ENCODE measurements at places on chromosomes 2 and 18.

GRCh38 chr18:27860011-27860410 lies 316.9 kb downstream of the CDH2 start:
- H3K4me1 ChIP-seq = no peaks in the 10 kb centered on the region
- no peak for DNase-seq
- H3K36me3 ChIP-seq = no peaks in the 10 kb centered on the region
- no peak overlapping the region for H3K4me3 ChIP-seq
- no peak overlapping the region for H3K27ac ChIP-seq
- no peaks in the 10 kb centered on the region for H3K27me3 ChIP-seq

DNA sequence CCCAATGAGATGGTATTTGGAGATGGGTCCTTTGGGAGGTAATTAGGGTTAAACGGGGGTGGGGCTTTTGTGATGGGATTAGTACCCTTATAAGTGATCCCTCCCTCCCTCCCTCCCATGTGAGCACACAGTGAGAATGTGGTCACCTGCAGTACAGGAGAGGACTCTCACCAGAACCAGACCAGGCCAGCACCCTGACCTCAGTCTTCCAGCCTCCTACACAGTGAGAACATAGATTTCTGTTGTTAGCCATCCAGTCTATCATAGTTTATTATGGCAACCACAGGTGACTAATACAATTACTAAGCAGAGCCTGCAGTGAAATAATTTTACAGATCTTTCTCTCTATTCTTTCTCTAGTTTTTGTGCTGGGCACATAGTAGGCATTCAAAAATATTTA lies 137.7 kb upstream of the PKDCC start:
- H3K27me3 ChIP-seq = no peaks in the 10 kb centered on the region
- DNase-seq = no peak
- H3K4me1 ChIP-seq = no peaks in the 10 kb centered on the region
- no peak overlapping the region for H3K4me3 ChIP-seq
- H3K27ac ChIP-seq = no peak overlapping the region

GRCh38 chr18:5538544-5538943 lies 5.3 kb downstream of the EPB41L3 start:
- no peaks in the 10 kb centered on the region for H3K4me1 ChIP-seq
- no peak overlapping the region for H3K4me3 ChIP-seq
- no peak overlapping the region for H3K27ac ChIP-seq

GRCh38 chr2:168949324-168949723 lies 48.2 kb downstream of the G6PC2 start:
- no peak for DNase-seq
- no peaks in the 10 kb centered on the region for H3K4me1 ChIP-seq
- no peaks in the 10 kb centered on the region for H3K27me3 ChIP-seq
- H3K4me3 ChIP-seq = no peak overlapping the region

DNA sequence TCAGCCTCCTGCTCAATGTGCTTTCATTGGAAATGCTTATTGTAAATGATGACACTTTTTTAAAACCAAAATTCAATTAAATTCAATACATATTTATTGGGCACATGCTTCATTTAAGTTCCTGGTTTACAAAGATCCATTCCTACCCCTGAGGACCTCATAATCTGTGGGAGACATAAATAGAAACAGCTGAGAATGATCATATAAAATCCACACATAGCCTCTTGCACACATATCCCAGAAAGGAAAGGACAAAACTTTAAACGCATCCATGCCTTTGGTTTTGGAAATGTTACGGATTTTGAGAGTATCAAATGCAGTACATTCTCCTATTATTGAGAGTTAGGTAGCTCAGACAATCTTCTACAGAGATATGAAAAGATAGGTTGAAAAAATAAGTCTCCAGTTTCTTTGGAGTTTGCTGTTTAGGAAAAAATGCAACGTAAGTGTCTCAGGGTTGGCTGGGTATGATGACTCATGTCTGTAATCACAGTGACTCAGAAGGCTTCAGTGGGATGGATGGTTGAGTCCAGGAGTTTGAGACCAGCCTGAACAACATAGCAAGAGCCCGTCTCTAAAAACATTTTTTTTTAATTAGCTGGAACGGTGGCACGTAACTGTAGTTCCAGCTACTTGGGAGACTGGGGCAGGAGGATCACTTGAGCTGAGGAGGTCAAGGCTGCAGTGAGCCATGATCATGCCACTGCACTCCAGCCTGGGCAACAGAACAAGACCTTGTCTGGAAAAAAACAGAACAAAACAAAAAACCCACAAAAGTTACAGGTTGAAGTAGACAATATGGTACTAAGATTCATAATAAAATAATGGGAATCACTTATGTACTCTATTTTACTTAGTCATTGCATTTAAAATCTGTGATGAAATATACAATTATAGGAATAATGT lies 3.9 kb upstream of the PRELID3A start:
- H3K27ac ChIP-seq = no peak overlapping the region
- H3K27me3 ChIP-seq = peaks cover 5% of the 10 kb centered on the region
- no peak for DNase-seq
- H3K4me1 ChIP-seq = peaks cover 12% of the 10 kb centered on the region
- H3K36me3 ChIP-seq = no peaks in the 10 kb centered on the region
- no peak overlapping the region for H3K4me3 ChIP-seq

All from lower lobe of right lung (tissue), 2 donors.